Chondrocyte (in vitro differentiated cells): ENCODE measurements at places on chromosomes 2 and 18. TPM values are rescaled to one million over a fixed set of nuclear protein-coding genes. Genes with fewer than 3 reads are reported as not detected.

SLC1A4 gene
- total RNA-seq, result 40.1 to 139 TPM (median 136 TPM) in 3 replicates

LHCGR gene
- total RNA-seq, result not detected in 3 replicates

ANKRD62 gene
- not detected in 3 replicates for total RNA-seq

RHOB gene
- total RNA-seq, result 191 to 254 TPM (median 195 TPM) in 3 replicates

LONRF2 gene
- 1.7 to 1.8 TPM (median 1.7 TPM) in 3 replicates for total RNA-seq

C2orf92 gene
- total RNA-seq, result 8.8 to 11.6 TPM (median 10.0 TPM) in 3 replicates

XRCC5 gene
- 154 to 236 TPM (median 158 TPM) in 3 replicates for total RNA-seq

POTEC gene
- total RNA-seq, result not detected in 3 replicates

FASTKD2 gene
- 15.7 to 24.8 TPM (median 16.8 TPM) in 3 replicates for total RNA-seq

KCNG2 gene
- not detected in 3 replicates for total RNA-seq

MAIP1 gene
- total RNA-seq, result 9.4 to 15.1 TPM (median 14.6 TPM) in 3 replicates

ATP6V1B1 gene
- 3.7 to 5.0 TPM (median 3.9 TPM) in 3 replicates for total RNA-seq

CTLA4 gene
- total RNA-seq, result not detected in 3 replicates

HDAC4 gene
- 16.4 to 27.0 TPM (median 22.3 TPM) in 3 replicates for total RNA-seq

ALPG gene
- not detected in 3 replicates for total RNA-seq

HAAO gene
- total RNA-seq, result 1.6 to 8.5 TPM (median 8.2 TPM) in 3 replicates

HOXD8 gene
- not detected in 3 replicates for total RNA-seq

CDH7 gene
- total RNA-seq, result not detected in 3 replicates

SKA1 gene
- 3.7 to 4.7 TPM (median 4.3 TPM) in 3 replicates for total RNA-seq

DCDC2C gene
- not detected in 3 replicates for total RNA-seq

TANC1 gene
- total RNA-seq, result 28.7 to 38.2 TPM (median 29.5 TPM) in 3 replicates

DNA sequence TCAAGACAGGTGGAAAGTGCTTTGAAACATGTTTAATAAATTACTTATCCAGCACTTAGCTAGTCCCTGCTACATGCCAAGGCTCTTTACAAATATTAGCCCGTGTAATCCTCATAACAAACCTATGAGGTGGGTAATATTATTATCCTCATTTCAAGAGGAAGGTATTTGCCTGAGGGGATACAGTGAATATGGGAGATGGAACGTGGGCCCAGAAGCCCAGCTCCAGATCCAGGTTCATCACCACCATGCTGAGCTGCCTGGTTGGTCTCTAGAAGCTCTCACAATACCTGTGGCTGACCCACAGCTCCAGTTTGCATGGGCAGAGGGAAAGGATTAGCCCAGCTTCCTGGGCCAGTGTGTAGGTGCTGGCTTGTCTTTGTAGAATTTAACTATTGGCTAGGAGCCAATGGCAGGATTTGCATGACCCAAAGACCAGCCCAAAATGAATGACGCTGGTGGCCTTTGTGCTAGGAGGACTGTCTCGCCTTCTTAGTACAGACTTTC, 61.6 kb upstream of the ATP8B1 start:
- no peak for DNase-seq

GRCh38 chr2:156196031-156196430, 136.5 kb downstream of the NR4A2 start:
- DNase-seq, result no peak

DNA sequence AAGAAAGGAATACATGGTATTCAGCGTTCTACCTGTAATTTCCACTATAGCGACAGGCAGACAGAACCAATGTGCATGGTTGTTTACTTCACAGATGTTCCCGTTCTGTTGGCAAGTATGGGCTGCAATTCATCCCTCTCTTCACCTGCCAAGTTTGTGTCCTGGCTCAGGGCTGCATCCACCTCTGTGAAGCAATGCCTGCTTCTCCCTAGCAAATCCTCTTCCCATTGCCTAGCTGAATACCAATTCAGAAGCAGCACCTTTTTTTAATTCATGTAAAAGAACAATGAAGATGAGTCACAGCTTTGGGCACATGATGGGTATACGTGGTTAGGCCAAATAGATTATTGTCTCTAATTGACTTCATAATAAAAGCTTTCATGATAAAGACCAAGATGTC, 54.7 kb upstream of the LRATD1 start:
- DNase-seq, result no peak

GRCh38 chr2:13654416-13654815, 937.7 kb downstream of the TRIB2 start:
- DNase-seq, result no peak

GRCh38 chr2:162125138-162125537, 26.9 kb downstream of the GCG start:
- no peak for DNase-seq

GRCh38 chr2:230447455-230448451, 31.8 kb downstream of the SP100 start:
- DNase-seq, result no peak

- DNase-seq, result no peak
Observed at GRCh38 chr18:58418361-58418760, 210.5 kb downstream of the ALPK2 start.

GRCh38 chr2:197113275-197113711, 186.8 kb upstream of the PGAP1 start:
- DNase-seq, result no peak

DNA sequence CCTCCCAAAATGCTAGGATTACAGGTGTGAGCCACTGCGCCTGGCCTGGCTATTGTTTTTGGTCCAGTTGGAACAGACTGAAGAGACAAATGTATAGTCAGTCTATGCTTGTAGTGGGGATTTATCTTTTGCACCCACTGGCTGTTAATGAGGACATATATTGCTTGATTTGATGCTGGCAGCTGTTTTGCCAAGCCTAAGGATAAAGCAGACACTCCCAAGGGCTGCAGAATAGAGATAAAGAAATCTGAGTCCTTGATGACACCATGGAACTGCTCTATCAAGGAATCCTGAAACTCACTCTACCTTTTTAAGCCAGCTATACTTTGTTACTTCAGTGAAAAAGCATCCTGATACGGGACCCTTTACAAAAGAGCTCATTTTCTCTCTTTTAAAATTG, 43.1 kb upstream of the ENOSF1 start:
- DNase-seq, result no peak

- no peak for DNase-seq
Observed at GRCh38 chr18:62629031-62629430, 86.3 kb upstream of the PHLPP1 start.

- no peak for DNase-seq
Observed at GRCh38 chr18:33123862-33124518, 316.5 kb downstream of the CCDC178 start.

- DNase-seq, result no peak
Observed at GRCh38 chr2:216657980-216658379, 24.8 kb downstream of the IGFBP2 start.

DNA sequence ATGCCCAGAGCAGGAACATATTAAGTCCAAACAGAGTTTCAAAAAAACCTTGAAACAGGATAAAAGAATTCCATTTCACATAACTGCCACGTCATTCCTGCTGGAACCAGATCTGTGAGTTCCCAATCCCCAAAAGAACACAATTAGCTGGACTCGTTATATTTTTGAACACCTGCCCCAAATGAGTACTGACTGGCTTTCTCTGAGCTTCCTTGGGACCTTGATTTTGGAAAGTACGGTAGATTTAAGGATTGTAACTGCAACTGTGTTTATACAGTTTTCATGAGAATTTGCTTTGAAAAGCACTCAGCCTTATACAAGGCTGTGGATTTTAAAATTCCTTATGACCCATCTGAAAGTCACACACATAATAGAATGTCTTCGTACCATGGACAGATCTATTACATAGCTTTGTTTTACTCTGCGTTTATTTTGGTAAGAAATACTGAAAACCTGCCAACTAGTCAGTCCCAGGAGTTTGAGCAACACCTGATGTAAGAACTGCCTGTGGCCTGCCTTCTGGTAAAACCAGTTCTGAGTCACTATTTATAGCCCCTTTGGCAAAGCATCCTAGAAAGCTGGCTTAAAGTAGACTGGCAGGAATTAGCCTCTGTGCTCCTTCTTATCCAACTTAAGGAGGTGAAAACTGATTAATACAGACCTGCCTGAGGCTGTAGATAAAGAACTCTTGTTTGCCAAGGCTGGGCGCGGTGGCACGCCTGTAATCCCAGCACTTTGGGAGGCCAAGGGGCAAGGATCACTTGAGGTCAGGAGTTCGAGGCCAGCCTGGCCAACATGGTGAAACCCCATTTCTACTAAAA, 48.1 kb downstream of the MERTK start:
- DNase-seq, result no peak

DNA sequence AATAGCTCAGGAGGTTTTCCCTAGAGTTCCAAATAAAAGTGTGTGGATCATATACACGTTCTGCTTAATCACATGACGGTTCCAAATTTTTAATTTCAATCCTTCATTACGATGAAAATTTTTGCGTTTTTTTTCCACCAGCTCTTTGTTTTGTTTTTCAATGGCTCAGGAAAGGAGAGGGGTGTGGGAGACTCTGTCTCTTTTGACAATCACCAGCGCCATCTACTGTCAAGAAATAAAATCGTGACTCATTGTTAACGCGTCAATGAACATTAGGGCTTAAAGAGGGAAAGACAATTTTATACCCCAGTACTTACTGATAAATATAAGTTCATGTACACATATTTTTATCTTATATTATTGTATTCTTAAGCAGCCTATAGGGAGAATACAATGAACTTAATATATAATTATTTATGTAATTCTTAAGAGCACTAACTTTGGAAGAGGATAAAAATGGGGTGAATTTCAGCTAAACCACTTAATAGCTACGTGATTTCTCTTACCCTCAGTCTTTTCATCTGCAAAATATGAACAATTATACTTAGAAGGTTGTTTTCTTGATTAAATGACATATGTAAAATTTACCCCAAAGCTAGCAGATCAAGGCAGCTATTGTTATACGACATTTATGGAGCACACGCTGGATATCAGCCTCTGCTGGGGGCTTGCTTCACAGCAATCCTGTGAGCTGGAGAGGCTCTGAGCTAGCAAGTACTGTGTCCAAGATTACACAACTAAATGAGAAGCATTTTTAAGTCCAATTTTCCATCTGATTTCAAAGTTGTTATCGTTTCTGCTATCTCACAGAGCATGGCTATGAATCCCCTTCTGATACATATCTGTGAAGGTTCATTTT, 47.4 kb upstream of the RMDN2 start:
- DNase-seq, result no peak

DNA sequence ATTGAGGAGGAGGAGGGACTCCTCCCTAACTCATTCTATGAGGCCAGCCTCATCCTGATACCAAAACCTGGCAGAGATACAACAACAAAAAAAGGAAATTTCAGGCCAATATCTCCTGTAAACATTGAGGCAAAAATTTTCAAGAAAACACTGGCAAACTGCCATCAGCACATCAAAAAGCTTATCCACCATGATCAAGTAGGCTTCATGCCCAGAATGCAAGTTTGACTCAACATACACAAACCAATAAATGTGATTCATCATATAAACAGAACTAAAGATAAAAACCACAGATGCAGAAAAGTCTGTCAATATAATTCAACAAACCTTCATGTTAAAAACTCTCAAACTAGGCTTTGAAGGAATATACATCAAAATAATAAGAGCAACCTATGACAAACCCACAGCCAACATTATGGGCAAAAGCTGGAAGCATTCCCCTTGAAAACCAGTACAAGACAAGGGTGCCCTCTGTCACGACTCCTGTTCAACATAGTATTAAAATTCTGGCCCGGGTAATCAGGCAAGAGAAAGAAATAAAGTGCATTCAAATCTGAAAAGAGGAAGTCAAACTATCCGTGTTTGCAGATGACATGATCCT, 1014.3 kb downstream of the CBLN2 start:
- DNase-seq, result no peak

GRCh38 chr2:118118479-118118878, 30.2 kb downstream of the INSIG2 start:
- no peak for DNase-seq

GRCh38 chr2:168522446-168522845, 66.4 kb downstream of the CERS6 start:
- no peak for DNase-seq

GRCh38 chr2:170737821-170738220, 22.7 kb downstream of the SP5 start:
- DNase-seq, result no peak

GRCh38 chr2:121276341-121276740, 8.7 kb downstream of the TFCP2L1 start:
- DNase-seq, result no peak

- DNase-seq, result no peak
Observed at GRCh38 chr18:71336576-71337210, 1047.8 kb downstream of the SOCS6 start.

GRCh38 chr18:50154420-50154819, 40.5 kb downstream of the MYO5B start:
- DNase-seq, result no peak

DNA sequence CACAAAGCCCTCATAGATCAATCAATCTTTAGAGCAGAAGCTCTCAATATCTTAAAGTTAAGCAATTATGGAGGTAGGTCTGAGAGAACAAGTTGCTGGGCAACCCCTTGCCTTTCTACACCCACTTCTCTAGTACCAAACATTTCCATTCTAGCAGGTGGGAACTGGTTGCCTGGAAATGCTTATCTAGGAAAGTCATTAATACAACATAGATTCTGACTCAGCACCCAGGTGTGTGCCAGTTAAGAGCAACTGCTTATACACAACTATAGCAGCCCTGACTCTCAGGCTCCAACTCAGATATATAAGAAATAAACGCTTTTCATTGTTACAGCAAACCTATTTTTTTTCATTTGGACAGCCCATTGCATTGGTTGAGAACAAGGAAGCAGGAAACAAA, 237.7 kb downstream of the IRS1 start:
- no peak for DNase-seq

DNA sequence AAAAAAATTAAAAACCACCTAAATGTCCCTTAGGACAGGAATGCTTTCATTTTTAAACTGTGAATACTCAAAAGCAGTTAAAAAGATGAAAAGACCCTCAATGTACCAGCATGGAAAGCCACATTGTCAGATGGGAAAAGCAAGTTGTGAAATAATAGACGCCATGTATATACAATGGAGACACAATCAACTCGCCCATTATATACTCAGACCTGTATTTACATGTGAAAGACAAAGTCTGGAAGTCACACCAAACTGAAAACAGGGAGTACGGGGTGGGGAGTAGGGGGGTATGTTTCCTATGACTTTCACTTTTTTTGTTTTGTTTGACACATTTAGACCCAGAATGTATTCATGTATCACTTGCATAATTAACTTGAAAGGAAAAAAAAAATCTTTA, 75.6 kb downstream of the CELF4 start:
- DNase-seq, result no peak

- no peak for DNase-seq
Observed at GRCh38 chr18:60555625-60556024, 183.1 kb upstream of the MC4R start.

GRCh38 chr2:223697892-223698645, 95.9 kb upstream of the SCG2 start:
- no peak for DNase-seq

GRCh38 chr2:104752504-104752903, 101.4 kb upstream of the POU3F3 start:
- DNase-seq, result no peak

GRCh38 chr2:66576561-66577320, 141.8 kb downstream of the MEIS1 start:
- no peak for DNase-seq

DNA sequence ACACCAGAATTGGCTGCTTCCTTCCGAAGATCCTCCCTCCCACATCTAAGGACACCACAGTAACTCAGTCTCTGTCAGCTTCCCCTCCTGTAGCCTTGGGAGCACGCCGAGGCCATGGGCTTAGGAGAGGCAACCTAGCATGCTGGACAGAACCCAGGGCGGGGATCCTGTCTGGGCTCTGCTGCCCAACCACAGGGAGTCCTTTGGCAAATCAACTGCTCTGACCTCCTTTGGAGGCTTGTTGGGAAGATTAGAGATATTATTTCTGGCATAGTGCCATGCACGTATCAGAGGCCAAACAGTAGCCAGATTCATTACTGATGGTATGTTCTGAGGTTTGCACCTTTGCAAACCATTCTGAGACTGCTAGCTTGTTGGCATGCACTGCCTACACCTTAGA, 262.7 kb upstream of the EPAS1 start:
- DNase-seq, result no peak
